H7 (cell line): ENCODE measurements at places on chromosomes 6 and 20.
A peak's percentile ranks its signal among the peaks of the same experiment; 100 is the strongest.

- no peak for DNase-seq
Measured at GRCh38 chr6:95723638-95724037, 146.3 kb downstream of the MANEA start.

DNA sequence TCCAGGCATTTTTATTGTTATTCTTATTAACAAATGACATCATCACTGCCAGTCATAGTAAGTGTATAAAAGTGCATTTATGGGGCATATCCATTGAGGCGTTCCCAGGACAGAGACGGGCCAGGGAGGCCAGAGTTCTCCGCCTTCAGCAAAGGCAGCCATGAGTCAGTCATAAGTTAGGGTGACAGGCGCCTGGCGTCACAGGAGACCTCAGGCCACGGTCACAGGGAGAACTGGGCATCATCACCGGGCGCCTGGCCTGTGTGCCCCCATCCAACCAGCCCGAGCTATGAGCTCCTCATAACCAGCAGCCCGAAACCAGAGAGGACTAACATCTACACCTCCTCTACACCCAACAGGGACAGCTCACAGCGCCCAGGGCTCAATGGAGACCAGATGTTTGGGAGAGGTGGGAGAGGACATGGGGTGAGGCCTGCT, 259.2 kb downstream of the DLL1 start:
- no peak for DNase-seq

GRCh38 chr6:113112086-113112485, 745.1 kb upstream of the MARCKS start:
- no peak for DNase-seq

GRCh38 chr6:101086473-101086872, 205.3 kb upstream of the ASCC3 start:
- peak; percentile 15 for DNase-seq

DNA sequence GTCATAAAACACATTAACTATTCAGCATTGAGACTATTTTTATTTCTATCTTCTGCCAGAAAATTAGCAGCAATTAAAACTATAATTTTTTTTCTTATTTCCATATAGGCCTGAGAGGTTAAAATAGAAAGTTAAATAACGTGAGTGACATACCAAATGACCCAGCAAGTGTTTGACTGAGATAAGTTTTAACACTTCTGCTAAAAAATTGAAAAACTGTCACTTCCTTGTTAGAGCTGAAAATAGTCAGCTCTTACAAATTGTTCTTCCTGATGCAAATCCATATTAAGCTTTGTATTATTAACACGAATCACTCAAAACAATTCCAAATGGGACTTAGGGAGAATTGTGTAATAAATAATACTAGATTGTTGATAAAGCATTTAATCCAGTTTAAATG, 26.5 kb upstream of the STX11 start:
- no peak for DNase-seq

GRCh38 chr6:134437376-134437775, 119.5 kb upstream of the SGK1 start:
- DNase-seq = no peak

DNA sequence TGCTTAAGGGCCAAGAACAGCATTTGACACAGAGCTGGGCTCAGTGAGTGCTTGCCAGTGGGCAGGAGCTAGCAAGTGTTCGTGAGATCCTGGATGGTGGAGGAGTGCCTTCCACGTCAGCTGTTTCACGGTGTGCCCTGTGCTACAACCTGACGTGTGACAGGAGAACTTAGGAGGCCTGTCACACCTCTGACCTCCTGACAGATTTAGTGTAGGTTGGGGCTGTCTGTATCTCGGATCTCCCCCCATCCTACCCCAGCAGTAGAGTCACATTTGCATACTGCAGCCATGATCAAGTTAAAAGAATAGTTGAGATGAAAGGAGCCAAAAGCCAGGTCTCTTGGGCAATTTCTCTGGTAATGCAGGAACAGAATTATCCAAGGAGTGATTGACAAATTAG, 200.8 kb upstream of the CHD6 start:
- DNase-seq = no peak

DNA sequence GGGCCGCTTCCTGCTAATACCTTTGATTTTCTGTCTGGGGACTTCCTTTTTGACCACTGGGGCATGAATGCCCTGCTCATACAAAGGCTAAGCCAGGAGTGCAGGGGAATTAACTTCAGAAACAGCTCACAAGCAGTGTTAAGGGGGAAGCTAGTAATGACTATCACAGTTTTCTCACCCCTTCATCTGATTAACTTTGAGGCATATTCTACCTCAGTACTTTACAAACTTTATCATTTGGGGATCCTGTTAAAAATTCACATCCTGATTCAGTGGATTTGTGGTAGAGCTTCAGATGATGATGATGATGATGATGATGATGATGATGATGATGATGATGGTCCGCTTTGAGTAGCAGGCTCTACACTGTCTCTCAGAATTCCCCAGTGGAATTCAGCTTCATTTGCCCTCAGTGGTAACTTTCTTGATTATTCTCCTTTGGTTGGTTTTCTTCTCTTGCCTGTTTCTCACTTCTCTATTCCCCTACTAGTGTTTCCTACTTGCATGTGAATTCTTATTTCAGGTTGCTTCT, 78.4 kb upstream of the TMEM170B start:
- DNase-seq = no peak

- DNase-seq = no peak
Measured at GRCh38 chr20:37162646-37163045, 16.5 kb upstream of the RPN2 start.

DNA sequence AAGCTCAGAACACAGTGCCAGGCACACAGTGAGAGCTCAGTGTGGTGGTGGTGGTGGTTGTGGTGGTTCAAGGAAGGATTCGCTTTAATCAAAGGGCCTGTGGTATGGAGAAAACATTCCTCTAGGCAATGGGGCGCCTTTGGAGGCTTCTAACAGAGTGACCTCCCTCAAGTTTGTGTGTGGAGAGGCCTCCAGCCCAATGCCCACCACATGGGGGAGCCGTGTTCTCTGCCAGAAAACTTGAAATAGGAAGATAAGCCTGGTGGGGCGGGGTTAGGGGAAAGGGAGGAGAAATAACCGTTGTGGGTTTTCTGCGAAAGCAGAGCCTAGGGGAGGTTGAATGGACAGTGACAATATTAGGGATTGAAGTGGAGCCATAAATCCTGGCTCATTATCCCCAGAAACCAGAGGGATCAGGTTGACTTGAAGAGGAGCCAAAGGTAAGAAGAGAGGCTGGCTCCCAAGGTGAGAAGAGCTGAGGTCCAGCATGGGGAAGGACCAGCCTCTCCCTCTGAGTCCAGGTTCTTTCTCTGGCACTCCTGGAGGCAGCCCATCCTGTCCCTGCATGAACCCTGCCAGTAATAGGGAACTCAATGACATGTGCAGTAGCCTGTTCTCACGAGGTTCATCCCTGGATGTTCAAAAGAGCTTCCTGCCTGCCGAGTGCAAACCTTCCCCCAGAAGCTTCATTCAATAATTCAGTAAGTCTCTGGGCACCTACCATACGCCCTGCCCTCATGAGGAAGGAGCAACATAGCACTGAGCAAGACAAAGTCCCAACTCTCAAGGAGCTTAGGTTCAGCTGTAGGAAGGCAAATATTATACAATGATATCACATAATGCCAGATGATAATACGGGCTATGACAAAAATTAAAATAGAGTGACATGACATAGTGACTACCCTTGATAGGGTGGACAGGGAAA, 51.4 kb downstream of the TGM2 start:
- peak; percentile 76 for DNase-seq

DNA sequence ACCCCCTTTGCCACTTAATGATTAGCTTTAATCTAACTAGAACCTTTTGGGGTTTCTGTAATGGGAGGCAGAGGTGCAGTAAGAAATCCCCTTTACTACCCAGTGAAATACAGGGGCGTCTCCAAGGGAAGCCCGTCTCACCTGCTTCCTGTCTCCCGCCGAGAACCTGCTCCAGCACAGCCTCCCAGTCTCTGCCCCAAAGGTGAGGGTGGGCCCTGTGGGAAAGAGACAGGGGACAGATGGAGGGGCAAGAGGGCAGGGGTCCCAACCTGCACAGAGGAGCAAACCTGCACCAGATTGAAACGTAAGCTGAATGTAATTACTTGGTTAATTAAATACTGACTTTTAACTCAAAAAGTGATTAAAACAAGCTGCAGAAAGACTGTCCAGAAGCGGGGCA, 474.2 kb upstream of the SULF2 start:
- no peak for DNase-seq

DNA sequence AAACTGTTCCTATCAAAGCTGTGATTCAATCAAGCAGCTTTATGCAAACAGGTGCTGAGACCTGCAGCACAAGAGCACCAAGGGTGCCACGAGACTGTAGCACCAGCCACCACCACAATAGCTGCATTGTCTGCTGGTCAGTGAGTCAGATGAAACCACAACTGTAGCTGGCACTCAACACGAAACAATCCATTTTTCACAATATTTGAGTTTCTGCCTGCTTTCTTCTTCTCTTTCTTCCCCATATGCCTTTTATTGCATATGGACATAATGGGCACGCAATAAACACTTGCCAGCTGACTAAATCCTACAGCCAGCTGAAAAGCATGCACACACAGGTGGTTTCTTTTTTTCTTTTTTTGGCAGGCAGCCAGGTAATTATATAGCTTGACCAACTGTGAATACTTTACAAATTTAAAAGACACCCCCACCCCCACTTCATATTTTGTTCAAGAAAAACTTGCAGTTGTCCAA, 16.6 kb downstream of the SLC2A12 start:
- DNase-seq = no peak

DNA sequence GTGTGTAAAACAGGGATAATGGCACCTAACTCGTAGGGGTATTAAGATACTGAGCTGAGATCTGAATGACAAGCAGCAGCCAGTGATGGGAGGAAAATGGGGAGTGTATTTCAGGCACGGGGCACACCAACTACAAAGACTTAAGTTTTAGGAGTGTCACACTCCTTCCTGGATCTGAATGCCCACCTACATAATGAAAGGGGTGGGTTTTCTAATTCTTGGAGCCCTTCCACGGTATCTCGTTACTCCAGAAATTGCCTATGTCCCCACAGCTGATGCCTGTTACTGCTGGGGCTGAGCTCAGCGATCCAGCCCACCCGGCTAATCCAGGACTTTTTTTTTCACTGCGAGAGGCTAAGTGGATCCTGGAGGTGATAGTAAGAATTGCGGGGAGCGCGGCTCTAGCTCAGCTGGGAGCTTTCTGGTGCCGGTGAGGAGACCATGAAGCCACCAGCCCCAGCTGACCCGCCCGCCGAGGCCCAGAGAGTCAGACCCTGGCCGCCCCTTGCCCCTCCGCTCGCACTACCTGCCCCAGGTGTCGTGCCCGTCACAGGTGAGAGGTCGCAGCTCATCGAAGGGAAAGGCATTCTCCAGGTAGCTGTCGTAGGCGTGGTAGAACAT, 727 bp downstream of the EDEM2 start:
- DNase-seq = peak; percentile 72

DNA sequence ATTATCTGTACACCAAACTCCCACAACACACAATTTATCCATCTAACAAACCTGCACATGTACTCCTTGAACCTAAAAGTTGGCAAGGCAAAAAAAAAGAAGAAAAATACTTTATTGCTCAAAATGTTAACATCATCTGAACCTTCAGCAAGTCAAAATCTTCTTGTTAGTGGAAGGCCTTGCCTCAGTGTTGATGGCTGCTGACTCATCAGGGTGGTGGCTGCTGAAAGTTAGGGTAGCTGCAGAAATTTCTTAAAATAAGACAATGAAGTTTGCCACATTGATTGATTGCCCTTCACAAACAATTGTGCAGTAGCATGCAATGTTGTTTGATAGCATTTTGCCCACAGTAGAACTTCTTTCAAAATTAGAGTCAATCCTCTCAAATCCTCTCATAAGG, 2.7 kb upstream of the WFDC11 start:
- no peak for DNase-seq

GRCh38 chr6:6758915-6759654, 170.6 kb downstream of the LY86 start:
- DNase-seq = peak; percentile 86

DNA sequence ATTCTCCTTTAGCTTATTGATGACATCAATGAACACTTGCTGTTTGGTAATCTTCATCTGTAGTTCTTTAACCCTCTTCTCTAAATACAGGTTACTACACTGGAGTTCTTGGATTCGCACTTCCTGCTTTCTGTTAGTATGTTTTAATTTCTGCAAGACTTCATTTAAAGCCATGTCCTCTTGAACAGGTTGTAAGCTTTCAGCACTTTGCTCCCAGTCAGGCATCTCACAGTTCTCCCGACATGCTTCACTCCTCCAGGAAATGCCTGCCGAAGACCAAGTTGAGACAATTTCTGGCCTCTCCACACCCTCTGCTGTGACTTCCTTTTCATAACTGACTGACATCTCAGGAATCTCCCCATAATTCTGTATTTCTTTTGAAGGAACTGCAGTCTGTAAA, 15.8 kb downstream of the CAGE1 start:
- no peak for DNase-seq

- DNase-seq = no peak
Measured at GRCh38 chr6:111862741-111863140, 10.5 kb downstream of the FYN start.

DNA sequence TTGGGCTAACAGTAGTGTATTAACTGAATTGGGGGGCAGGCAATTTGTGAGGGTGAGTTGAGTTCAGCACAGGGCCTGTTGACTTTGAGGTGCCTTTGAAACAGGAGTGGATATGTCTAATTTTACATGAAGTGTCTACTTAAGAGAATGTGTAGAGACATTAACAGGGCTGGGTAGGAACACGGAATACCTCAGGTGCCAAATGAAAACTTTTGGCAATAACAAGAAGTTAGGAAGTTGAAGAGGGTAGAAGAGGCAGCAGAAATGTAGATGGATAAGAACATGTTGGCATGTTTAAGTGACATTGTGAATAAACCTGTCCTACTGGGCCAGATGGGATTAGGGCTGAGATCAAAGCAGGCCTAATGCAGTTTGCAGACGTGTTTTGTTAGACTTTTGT, 117.0 kb downstream of the SLC16A10 start:
- DNase-seq = no peak

- DNase-seq = no peak
Measured at GRCh38 chr6:134678436-134678889, 271.4 kb downstream of the ALDH8A1 start.

DNA sequence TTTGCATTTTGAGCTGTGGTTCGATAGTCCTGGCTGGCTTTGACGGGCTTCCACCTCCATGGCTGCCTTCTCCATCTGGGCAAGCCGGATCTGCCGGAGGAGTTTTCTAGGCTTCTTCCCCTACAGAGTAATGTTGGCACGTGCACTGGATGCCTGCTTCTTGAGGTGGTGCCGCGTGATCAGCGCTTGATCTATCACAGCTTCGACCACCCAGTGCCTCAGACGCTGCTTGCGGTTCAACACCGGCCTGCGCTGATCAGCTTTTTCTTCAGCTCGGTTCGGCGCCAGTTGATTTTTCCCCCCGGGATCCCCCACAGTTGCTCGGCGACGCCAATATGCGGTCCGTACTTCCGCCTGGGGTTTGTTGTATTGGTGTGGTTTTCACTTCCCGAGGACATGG, 23.5 kb downstream of the FBXO5 start:
- no peak for DNase-seq

GRCh38 chr6:75144386-75144785, 61.5 kb downstream of the COL12A1 start:
- no peak for DNase-seq

GRCh38 chr6:166929542-166930189, 26.7 kb downstream of the RNASET2 start:
- DNase-seq = no peak
